Stimulated activated CD8-positive, alpha-beta memory T cell treated with anti-CD3 and anti-CD28 coated beads, Interleukin-2, amount 100 ng/mL, for 1 hour (primary cell): ENCODE measurements at places on chromosomes 16 and 17.

GRCh38 chr17:39110435-39111136 lies 40.9 kb downstream of the PLXDC1 start:
- DNase-seq: no peak

- DNase-seq: no peak
Measured at GRCh38 chr16:83779886-83780285, 27.9 kb upstream of the HSBP1 start.

- DNase-seq: no peak
Measured at GRCh38 chr16:20791923-20792612, 14.2 kb downstream of the ERI2 start.

DNA sequence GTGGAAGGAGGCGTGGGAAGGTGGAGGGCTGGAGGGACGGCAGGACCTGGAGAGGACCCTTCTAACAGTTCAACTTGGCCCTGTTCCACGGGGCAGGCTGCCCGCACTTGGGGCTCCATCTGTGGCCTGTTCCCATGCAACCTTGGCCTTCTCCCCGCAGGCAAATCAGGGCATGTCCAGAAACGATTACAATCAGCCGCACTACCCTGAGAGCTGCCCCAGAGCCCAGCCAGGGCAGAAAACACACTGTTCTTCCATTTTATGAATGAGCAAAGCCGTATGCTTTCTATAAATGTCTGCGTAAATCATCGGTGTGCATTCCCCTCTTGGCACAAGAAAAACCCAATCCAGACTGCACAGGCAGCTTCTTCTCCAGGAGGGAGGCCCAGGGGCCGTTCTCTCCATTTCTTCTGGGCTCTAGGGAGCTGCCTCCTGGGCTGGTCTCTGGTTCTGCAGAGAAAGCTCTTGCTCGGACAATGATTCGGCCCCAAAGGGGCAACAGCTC lies 228.7 kb downstream of the SOX9 start:
- DNase-seq: no peak

- no peak for DNase-seq
Measured at GRCh38 chr17:40335620-40336019, 26.6 kb downstream of the RARA start.

GRCh38 chr17:7246779-7247178 lies 4.5 kb upstream of the GABARAP start:
- no peak for DNase-seq

DNA sequence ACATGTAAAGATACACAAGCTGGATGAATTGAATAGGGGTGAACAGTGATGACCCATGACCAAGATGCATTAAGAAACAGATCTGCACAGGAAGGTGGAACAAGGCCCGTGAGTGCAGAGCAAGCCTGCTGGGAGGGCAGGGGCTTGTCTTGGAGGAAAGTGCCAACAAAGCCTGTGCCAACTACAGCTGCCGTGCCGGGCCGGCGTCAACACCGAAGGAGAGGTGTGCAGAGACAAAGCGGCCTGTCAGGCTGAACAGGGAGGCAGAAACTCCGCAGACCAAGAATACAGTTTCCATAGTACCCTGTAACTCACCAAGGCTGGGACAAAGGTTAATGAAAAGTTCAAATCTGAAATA lies 46.7 kb downstream of the ANKRD11 start:
- DNase-seq: no peak

- DNase-seq: no peak
Measured at GRCh38 chr17:82561429-82562035, 42.0 kb downstream of the FOXK2 start.

- DNase-seq: no peak
Measured at GRCh38 chr16:28180655-28181460, 30.9 kb downstream of the XPO6 start.

GRCh38 chr17:61822326-61823285 lies 40.7 kb downstream of the BRIP1 start:
- no peak for DNase-seq

GRCh38 chr17:38421171-38421841 lies 7.0 kb upstream of the ARHGAP23 start:
- DNase-seq: no peak

- no peak for DNase-seq
Measured at GRCh38 chr17:82332669-82333278, 792 bp downstream of the SECTM1 start.

DNA sequence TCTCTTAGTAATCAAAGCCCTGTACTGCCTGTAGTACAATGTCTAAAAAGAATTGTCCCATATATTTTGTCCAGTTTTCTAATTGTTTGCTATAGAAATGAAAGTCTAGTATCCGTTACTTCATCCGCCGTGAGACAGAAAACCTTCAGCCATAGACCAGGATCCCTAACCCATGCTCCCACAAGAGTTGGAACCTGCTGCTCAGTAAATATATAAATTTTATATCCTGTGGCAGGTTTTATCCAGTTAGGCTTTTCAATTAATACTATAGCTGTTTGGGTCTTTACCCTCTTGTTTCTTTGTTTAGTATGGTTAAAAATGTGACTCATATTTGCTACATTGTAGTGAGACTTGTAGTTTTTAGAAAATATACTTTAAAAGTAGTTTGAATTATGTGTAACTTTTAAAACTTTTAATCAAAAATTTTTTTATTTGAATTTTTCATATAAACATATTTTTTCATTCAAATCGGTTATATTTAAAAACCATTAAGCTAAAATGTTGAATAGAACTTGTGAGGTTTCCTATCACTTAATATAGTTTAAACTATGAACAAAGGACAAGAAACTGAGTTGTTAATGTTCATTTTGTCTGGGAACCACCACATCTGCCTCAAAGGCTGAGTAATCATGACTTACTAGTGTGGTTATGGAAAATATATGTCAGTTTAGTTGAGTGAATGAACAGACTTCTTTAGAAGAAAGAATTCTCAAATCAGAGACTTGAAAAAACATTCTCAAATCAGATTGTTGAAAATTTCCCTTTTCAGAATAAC lies 54.8 kb downstream of the VMP1 start:
- DNase-seq: no peak

DNA sequence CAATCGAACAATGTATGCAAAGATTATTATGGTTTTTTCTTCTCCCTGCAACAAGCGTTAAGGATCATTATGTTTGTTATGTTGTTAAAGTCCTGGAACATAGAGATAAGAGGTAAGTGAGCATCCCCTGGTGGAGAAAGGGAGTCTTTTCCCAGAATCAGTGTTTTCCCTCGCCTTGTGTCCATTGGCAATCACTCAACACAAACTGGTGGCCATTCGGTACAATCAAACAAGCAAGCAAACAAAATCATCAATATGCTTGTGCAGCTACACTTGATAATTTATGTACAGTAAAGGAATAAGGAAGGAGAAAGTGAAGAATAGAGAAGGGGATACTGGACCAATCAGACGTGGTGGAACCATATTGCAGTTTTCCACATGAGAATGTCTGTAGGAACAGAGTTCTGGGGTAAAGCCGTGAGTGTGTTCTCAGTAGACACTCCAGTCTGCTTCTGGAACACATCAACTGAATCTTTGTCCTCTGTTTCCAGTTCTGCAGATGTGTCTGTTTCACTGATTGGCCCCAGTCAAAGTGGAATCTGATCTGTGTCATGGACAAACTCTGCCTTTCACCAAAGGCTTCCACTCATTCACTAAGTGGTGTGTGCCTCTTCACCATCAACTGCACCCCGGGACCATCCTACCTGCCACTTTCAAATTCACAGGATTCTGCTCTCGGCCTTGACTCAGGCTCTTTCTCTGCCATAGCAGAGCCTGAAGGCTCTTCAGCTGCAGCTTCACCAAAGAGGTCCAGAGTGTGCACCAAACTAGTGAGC lies 169.5 kb downstream of the AHSP start:
- DNase-seq: no peak

GRCh38 chr16:83110269-83110668 lies 483.5 kb downstream of the CDH13 start:
- DNase-seq: no peak

GRCh38 chr17:77566566-77567138 lies 391.9 kb upstream of the TNRC6C start:
- no peak for DNase-seq
